Hematopoietic multipotent progenitor cell treated with erythropoietin and hydrocortisone succinate and interleukin-3 and kit ligand, for 15 days (in vitro differentiated cells): ENCODE measurements at places on chromosomes 12 and 14.
A peak's percentile ranks its signal among the peaks of the same experiment; 100 is the strongest.

- no peak for DNase-seq
These were observed 724 bp downstream of the GTSF1 start for GRCh38 chr12:54472494-54473262.

DNA sequence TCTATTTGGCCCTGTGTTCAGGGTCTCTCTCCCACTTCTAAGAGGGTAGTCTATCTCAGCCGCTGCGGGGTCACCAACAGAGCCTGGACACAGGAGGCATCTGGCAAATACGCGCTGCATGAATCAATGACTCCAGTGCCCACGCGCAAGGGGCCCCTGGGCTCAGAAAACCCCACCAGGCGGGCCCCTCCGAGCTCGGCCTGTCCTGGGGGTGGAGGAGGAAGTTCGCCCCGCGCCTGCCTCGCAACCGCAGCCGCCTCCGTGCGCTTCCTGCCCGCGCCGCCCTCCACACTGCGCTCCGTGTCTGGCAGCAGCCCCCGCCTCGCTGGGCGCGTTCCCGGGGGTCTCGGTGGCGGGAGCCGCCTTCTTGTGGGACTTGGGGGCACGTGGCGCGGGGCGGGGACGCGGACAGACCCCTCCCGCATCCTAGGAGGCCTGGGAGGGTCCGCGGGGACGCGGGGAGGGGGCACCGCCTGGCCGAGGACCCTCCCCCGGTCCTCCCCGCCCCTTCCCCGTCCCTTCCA is 811 bp upstream of the FBRSL1 start:
- DNase-seq: no peak

GRCh38 chr12:94793191-94793595 is 142.8 kb upstream of the TMCC3 start:
- DNase-seq: no peak

DNA sequence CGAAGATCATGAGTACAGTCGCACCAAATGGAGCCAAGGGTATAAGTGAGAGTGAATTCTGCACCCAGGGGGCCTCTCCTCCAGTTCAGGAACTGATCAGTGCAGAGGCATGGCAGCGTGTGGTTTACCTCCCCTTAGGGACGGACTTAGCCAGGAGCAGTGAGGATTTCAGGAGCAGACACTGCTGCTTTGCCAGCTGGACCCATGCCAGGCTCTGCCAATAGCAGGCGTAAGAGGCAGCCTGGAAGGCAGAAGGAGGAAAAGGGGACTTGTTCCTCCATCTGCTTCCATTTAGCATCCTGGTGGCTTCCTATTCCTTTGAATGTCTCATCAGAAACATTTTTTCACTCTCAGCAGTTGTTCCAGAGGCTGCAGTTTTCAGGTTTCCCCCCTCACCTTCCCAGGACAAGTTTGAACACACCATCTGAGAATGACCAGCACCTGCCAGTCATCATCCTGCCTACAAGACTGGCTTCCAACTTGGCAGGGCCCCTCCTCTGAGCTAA is 137.0 kb upstream of the LMNTD1 start:
- no peak for DNase-seq

DNA sequence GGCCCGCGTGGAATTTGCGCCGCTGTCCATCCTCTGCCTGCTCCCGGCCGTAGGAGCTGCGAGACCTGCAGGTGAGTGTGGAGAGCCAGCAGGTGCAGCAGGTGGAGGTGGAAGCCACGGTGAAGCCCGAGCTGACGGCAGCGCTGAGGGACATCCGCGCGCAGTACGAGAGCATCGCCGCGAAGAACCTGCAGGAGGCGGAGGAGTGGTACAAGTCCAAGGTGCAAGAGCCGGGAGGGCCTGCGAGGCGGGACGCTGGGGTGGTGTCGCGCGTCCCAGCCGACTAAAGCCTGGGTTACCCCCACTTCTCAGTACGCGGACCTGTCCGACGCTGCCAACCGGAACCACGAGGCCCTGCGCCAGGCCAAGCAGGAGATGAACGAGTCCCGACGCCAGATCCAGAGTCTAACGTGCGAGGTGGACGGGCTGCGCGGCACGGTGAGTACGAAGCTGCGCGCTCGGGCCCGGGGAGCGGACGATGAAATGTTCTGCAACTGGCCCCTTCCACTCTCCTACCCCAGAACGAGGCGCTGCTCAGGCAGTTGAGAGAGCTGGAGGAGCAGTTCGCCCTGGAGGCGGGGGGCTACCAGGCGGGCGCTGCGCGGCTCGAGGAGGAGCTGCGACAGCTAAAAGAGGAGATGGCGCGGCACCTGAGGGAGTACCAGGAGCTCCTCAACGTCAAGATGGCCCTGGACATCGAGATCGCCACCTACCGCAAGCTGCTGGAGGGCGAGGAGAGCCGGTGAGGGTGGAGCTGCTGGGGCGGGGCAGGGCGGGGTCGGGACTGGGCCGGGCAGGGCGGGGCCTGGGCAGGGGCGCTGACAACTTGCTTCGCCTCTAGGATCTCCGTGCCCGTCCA is 2.1 kb downstream of the PRPH start:
- DNase-seq: no peak

DNA sequence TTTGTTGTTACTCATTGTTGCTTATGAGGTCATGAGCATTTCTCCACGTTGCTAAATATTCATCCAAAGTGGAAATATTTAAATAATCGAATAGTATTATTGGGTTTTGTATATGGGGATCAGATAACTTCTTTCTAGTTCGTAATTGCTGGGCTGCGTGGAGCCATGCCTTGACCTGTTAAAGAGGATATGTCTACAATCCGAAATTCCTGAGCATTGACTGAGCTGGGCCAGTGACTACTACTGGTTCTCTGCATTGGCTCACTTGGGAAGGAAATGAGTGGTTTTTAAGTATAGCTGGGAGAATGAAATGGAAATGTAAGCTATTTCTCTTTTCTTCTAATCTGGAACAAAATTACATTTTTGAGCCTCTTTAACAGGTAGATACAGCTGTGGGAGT is 163.2 kb downstream of the RPL10L start:
- no peak for DNase-seq

GRCh38 chr14:61517911-61518384 is 177.4 kb upstream of the HIF1A start:
- no peak for DNase-seq

- peak; percentile 73 for DNase-seq
These were observed 1.0 kb upstream of the PTMS start for GRCh38 chr12:6765048-6765633.

- DNase-seq: no peak
These were observed 1.9 kb upstream of the KRT79 start for GRCh38 chr12:52836042-52836466.

DNA sequence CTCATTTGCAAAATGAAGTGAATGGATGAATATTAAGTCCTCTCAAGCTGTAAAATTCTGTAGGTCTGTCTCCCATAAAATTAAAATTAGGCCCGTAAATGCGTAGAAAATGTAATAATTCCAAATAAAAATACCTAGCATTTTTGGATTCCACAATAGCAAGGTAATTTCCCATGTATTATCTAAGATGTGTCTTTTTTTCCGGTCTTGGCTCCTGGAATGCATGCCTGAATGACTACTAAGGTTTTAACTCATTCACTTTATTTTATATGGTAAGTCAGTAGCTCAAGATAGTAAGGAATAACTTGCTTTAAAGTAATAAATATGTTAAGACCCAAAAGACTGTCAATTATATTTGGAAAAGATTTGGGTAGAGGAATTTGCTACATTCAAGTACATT is 11.1 kb downstream of the TXNRD1 start:
- no peak for DNase-seq

DNA sequence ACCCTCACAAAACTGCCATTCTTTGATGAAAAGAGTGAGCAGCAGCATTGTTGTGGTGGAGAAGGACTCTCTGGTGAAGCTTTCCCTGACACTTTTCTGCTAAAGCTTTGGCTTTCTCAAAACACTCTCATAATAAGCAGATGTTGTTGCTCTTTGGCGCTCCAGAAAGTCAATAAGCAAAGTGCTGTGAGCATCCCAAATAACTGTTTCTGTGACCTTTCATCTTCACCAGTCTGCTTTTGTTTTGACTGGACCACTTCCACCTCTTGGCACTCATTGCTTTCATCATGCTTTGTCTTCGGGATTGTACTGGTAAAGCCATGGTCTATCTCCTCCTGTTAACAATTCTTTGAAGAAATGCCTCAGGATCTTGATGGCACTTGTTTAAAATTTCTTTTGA is 424.7 kb upstream of the TMPO start:
- no peak for DNase-seq

- DNase-seq: no peak
These were observed 42.9 kb upstream of the SINHCAF start for GRCh38 chr12:31368666-31369361.

DNA sequence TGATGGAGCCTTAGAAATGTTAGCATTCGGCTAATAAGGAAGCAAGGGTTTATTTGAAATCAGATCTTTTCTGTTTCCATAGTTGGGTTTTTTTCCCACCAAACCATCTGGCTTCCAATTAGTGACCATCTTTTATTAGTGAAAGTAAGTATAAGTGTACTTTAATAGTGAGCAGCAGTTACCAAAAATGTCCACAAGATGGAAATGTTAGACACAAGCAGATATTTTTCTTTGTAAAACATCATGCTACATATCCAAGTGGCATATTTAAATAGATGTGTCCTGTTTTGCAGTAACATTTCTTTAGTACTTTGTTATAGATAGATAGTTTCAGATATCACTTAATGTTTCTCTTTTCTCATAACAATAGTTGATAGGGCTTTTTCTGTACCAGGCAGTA is 28.8 kb downstream of the YEATS4 start:
- DNase-seq: peak; percentile 30

GRCh38 chr12:21751517-21751916 is 23.0 kb downstream of the KCNJ8 start:
- no peak for DNase-seq

DNA sequence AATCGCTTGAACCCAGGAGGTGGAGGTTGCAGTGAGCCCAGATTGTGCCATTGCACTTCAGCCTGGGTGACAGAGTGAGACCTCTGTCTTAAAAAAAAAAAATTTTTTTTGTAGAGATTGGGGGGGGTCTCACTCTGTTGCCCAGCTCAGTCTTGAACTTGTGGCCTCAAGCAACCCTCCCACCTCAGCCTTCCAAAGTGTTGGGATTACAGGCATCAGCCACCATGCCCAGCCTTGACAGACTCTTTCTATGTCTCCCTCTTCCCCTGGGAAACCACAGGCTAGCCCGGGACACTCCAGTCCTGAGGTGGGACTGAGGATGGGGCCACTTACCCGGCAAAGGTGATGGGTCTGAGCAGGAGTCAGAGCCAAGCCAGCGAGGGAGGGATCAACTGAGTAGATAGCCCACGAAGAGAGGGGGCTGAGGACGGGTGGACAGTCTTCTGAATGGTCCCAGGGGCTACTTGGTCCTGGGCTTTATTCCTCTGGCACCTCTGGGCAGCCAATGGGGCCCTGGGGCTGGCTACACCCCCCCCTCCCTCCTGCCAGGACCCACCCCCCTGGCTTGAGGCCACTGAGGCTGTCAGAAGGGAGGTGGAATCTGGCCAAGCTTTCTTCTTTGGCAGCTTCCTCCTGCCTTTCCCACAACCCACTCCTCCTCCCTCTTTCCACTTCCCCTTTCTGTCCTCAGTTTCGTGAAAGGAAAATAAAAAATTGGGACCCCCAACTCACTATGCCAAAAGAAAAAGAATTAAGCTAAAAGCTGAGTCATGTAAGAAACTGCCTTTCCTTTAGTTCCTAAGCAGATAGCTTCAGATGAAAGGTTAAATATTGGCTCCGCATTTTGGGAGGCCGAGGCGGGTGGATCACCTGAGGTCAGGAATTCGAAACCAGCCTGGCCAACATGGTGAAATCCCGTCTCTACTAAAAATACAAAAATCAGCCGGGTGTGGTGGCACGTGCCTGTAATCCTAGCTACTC is at the start of gene SDS:
Gene SDS, minus strand, starts transcription at position 453 of the 981 bp plus-strand sequence. CDS start 4,179 bp downstream, outside the sequence.
- DNase-seq: no peak

GRCh38 chr12:21580748-21581516 is 23.7 kb downstream of the GYS2 start:
- DNase-seq: no peak

GRCh38 chr12:34399631-34400410 is 377.5 kb downstream of the ALG10 start:
- DNase-seq: no peak

DNA sequence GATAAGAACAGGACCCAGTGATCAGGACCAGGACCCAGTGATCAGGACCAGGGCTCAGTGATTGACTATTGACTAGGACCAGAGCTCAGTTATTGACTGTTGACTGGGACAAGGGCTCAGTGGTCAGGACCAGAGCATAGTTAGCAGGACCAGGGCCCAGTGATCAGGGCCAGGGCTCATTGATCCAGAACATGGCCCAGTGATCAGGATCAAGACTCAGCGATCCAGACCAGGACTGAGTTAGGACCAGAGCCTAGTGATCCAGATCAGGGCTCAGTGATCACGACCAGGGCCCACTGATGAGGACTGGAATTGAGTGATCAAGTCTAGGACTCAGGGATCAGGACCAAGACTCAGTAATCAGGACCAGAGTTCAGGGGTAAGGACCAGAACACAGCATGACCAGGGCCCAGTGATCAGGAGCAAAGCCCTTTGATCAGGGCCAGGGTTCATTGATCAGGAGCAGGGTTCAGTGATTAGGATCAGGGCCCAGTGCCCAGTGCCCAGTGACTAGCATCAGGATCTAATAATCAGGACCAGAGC is 176.0 kb downstream of the TMEM121 start:
- DNase-seq: no peak

DNA sequence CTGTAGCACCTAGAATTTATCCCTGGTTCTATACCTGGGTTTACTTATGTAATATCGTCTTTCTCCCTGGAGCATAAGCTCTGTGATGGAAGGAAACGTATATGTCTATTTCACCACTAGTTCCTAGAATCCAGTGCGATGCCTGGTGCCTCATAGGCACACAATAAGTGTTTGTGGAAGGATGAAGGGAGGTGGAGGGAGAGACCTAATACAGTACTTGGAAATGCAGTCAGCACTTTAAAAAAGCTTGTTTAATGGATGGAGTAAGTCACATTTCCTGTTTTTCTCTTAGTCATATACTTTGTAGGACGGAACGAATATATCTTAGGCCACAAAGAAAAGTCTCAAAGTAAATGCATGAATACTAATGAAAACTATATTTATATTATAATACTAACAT is 186.5 kb upstream of the HMGA2 start:
- no peak for DNase-seq

GRCh38 chr12:86719381-86719780 is 463.2 kb upstream of the MGAT4C start:
- DNase-seq: no peak

DNA sequence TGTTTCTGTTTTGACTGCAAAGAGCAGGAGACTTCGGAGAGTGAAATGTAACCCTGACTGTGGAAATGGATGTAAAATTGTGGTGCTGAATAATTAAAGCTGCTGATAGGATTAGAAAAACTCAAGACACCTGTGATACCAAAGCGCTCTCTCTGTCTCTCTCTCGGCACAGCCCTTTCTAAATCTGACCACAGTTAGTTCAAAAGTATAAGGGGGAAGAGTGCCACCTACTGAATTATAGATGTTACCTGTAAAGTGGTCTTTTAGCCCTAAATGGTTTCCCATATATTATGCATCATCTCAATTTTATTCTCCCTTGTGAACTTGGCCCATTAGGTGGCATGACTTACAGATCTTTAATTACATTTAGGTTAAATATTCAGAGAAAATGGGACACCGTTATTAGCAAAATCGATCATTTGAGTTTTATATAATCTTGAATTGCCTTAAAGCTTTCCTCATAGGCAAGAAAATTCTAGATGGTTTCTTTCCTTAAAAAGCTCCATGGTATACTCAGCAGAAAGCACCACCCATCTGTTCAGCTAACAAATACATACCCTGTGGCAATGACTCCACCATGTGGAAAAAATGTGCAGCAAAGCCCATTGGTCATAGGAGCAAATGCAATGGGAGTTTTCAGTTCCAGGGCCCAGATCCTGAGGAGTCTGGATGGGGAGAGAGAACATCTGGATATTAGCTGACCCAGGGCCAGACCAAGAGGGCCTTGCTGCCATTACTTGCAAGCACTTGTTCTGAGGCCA is 18.1 kb downstream of the RFC5 start:
- DNase-seq: no peak

GRCh38 chr12:113173081-113173698 is 12.1 kb downstream of the DDX54 start:
- no peak for DNase-seq
